ENCODE measurements at places on chromosomes 13 and 19.

- DNase-seq: no peak
These were observed 53.1 kb downstream of the FGF9 start for GRCh38 chr13:21723807-21724505.

- DNase-seq: no peak
These were observed 29.3 kb upstream of the SPACA7 start for GRCh38 chr13:112346899-112347229.

GRCh38 chr13:36163809-36164308, 32.7 kb upstream of the DCLK1 start:
- no peak for DNase-seq

DNA sequence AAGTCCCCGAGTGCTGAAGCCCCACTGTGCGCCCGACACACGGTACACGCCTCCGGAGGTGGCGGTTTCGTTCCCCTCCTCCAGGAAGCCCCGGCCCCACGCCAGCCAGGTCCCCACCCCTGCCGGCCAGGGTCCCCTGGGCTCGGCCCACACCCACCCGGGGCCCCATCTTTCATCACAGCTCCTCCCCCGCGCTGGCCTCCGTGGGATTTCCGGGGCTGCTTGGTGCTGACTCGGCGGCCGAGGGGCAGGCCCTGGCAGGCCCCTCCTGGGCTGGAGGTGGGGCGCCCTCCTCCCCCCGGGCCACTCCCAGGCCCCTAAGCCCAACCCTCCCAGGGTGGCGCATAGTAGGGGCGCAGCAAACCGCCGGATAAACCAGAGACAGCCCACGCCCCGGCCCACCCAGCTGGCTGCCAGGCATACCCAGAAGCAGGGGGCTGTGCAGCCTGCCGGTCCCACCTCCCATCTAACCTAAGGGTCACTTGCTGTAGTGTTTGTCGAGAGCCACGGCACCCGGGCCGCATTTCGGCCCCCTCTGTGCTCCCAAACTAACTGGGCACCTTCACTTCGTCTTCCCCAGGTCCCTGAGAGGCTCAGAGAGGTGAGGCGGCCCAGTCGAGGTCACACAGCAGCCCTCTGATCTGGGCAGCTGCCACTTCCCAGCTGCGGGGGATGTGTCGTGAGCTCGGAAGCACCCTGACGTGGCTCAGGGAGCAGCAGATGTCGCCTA, 6.6 kb downstream of the ZBTB7A start:
- peak; percentile 40 for DNase-seq

- DNase-seq: no peak
These were observed 264.7 kb downstream of the DACH1 start for GRCh38 chr13:71602344-71602743.

GRCh38 chr19:3868770-3869456, at the start of gene ZFR2:
Gene ZFR2 (minus strand): TSS chr19:3869038. CDS start chr19:3869017, 21 bp downstream.
- DNase-seq: peak; percentile 26

DNA sequence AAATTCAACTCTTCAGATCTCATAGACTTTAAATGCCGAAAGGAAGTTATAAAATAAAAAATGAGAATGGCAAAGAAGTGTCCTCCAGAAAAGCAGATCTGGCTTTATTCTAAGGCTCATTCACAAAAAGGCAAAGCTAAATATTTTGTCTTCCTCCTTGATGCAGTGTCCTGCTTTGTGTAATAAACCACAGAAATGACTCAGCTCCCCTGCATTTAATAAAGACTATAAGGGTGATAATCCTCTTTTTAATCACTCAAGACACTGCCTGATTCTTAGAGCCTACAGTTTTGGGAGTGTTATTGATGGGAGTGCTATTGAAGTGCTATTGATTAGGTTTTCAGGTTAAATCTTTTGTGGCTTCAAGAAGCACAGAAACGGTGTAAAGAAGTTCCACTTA, 482.0 kb downstream of the PCDH20 start:
- DNase-seq: no peak

DNA sequence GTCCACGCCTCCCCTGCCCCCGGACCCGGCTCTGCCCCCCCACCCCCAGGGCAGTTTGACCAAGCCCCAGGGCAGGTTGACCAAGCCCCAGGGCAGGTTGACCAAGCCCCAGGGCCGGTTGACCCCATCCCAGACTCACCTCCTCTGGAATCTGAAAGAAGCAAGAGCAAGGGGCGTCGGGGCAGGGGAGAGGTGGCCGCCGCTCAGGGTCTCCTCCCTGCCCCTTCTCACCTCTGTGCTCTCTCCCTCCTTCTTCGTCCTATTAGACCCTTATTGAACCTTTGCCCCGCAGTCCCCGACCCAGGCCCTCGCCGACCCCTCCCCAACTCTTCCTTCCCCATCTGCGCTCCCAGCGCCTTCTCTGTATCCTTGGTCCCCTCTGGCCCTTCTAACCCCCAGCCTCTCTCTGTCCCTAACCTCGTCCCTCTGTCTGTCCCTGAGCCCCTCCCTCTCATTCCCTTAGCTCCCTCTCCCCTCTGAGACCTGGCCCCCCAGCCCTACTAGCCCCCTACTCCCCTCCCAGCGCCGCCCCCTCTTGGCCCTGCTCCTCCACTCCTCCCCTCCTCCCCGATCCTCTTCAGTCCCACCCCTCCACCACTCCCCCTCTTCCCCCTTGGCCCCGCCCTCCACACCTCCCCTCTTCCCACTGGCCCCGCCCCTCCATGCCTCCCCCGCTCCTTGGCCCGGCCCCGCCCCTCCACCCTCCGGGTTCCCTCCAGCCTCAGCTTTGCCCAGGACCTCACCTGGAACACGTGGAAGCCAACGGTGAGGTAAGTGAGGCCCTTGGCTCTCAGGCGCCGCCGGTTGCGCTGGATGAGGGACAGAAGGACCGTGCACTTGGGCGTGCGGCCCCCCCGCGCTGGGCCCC, 7.6 kb downstream of the CAPN12 start:
- peak; percentile 76 for DNase-seq

GRCh38 chr13:66537417-66537816, 692.7 kb downstream of the PCDH9 start:
- DNase-seq: no peak

- no peak for DNase-seq
These were observed 1.6 kb downstream of the CCDC97 start for GRCh38 chr19:41311613-41312012.

DNA sequence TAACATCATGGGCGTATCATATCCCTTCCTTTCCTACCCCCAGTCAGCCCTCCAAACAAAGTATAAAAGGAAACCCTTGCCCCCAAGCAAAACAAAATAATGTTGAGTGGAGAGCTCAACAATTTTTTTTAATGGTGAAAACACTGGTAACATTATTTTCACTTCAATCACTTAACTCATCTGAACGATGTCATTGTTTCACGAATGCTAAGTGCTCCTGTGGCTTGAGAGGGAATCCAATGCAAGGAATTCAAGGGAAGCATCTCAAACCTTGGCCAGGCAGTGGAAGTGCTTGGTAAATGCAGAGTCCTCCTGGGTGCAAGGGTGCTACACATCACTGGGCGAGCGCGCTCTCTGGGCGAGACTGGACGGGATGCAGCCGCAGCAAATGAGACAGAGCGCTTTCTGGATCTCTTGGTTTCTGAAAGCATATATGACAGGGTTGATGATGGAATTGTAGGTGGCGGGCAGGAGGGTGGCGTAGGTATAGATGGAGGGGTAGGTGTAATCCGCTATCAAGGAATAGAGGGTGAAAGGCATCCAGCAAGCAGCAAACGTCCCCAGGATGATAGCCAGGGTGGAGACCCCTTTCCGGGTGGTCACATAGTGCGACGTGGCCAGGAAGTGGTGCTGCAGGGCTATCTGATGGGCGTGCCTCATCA, 2.0 kb downstream of the GPR12 start:
- no peak for DNase-seq

GRCh38 chr19:23784274-23784673, 25.6 kb upstream of the ZNF681 start:
- no peak for DNase-seq

- DNase-seq: no peak
These were observed 23.0 kb upstream of the IRS2 start for GRCh38 chr13:109809216-109809932.

GRCh38 chr19:15841875-15842569, 26.6 kb upstream of the OR10H1 start:
- DNase-seq: peak; percentile 25

DNA sequence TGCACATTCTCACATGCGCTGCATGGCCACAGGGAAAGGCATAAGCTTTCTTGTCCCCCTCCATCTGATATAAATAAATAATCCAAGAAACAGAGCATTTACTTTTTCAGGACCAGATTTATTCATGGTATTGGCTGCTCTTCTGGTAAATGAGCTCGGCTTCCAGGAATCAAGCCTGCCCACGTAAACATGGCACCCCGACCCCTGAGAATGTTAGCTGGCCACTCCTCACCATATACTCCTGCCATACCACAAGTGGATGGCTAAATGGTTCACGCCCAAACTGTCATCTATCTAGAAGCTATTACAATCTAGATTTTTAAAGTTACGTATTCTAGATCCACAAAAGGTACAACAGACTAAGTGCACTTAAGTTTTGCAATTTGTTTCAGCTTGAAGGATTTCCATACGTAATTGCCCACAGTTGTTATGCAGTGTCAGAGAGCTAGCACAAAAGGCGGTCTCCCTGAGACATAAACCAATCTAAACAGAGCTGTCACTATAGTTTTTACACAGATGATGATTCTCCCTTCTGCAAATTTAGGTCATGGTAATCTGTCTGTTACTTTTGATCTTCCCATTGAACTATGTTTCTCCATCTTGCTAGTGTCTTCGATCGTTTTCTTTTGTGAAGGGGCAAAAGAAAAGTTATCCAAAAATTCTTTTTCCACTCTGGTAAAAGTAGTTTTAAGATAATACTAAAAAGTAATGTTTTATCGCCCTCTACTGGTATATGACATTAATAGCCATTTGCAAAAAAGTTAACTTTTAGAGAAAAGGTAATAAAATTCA, 16.2 kb upstream of the FOXO1 start:
- DNase-seq: no peak

GRCh38 chr13:108897955-108898354, 268.5 kb downstream of the MYO16 start:
- peak; percentile 25 for DNase-seq

DNA sequence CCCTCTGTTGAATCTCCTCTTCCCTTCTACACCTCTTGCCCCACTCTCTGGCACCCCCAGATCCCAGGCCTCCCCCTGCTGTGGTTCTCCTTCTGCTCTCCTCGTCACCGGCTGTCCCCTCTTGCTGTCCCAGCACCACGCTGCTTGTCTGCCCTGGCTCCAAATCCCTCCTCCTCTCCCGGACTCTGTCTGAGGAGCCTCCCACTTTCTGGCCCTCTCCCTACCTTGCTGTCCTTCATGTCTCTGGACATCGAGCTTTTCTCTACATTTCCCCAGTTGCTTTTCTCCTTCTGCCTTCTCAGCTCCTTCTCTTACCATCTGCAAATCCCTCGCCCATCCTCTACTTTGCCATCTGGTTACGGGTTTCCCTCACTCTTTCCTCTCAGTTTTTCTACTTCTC, 1.2 kb downstream of the ZNF347 start:
- no peak for DNase-seq

GRCh38 chr19:58059003-58059670, at the start of gene ZNF135:
Gene ZNF135 (plus strand): TSS chr19:58059282. CDS start chr19:58060003, 721 bp downstream.
- DNase-seq: peak; percentile 65

DNA sequence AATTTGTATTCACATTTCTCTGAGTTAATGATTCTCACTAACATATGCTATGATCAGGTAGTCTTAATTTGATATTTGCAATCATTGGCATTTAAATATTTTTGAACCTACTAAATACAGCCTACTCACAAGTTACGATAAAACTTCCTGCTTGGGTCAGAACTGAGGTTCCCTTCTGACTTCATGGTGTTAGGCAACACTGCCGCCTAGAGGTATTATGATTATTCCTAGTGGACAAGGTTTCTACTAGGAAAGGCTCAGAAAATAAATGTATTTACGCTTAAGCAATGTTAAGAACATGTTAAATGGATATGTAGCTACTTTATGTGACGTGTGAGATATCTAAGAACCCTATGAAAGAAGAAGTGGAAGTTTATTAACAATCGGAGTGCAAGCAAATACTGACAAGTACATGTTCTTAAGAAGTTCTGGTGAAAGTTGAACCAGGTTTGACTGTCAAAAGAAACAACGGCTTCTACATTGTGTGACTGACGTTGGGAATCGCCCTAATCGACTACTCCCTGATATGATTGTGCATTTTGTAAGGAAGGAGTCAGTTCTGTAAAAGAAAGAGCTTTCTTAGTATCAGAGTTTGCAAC, 1395.8 kb downstream of the SLITRK5 start:
- peak; percentile 3 for DNase-seq

GRCh38 chr13:76621705-76622104, 264.5 kb downstream of the KCTD12 start:
- DNase-seq: no peak

- no peak for DNase-seq
These were observed 628.9 kb downstream of the DIAPH3 start for GRCh38 chr13:59534806-59535205.

DNA sequence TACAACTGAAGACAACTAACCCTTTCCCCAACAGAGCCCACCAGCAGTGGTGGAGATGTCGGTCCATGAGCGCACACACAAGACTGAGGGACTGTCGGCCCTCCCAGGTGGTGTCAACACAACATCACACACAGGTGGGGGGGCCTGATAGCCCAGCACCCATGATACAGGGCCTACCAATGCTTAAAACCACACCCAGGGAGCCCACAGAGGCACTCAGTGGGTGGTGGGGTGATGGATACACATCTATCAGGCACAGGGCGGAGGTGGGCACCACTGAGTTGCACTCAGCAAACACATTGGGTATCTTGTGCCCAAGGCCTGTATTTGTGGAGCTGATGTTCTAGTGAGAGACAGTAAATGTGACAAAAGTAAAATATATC, 7.0 kb upstream of the ZFP36 start:
- DNase-seq: no peak

GRCh38 chr13:43086181-43086580, 62.8 kb downstream of the DNAJC15 start:
- no peak for DNase-seq

GRCh38 chr13:25783601-25784024, 268.2 kb downstream of the SHISA2 start:
- no peak for DNase-seq

- no peak for DNase-seq
These were observed 202.0 kb downstream of the KATNAL1 start for GRCh38 chr13:30105381-30105780.

GRCh38 chr13:19056984-19057490, 124.6 kb downstream of the TUBA3C start:
- DNase-seq: no peak

DNA sequence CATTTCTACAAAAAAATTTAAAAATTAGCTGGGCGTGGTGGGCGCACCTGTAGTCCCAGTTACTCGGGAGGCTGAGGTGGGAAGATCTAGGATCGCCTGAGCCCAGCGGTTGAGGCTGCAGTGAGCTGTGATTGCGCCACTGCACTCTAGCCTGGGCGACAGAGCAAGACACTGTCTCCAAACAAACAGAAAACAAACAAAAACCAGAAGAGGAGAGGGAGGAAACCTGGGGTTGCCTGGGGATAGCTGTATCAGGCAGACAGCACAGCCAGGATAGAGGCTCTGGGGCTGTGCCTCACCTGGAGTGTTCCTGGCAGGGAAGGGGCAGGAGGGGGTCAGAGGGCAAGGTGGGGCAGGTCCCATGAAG, 2.6 kb upstream of the POLR2E start:
- DNase-seq: no peak

Data from stimulated activated CD4-positive, alpha-beta T cell treated with anti-CD3 and anti-CD28 coated beads, Interleukin-1b, Interleukin-23, amount 100 ng/mL, for 48 hours (primary cell).